ENCODE measurements at places on chromosomes 5 and 9.
A peak's percentile ranks its signal among the peaks of the same experiment; 100 is the strongest.

- DNase-seq, result no peak
Observed at GRCh38 chr5:151592855-151593408, 1.8 kb upstream of the FAT2 start.

DNA sequence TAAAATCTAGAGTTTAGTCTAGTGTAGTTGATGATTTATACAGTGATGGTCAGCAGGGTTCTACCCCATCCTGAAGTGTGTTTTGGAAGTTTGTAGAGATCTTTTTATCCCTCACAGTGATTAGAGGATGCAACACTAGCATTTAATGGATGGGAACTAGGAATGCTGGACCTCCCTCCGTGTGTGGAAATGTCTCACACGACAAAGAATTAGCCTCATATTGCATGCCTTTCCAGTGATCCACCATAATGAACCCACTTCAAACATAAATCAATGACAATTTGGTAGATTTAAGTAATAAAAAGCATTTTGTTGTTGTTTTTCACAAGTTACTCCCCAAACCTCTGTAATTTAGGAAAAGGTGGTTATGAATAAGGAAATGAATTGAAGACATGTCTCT lies 82.5 kb upstream of the LMNB1 start:
- no peak for DNase-seq

DNA sequence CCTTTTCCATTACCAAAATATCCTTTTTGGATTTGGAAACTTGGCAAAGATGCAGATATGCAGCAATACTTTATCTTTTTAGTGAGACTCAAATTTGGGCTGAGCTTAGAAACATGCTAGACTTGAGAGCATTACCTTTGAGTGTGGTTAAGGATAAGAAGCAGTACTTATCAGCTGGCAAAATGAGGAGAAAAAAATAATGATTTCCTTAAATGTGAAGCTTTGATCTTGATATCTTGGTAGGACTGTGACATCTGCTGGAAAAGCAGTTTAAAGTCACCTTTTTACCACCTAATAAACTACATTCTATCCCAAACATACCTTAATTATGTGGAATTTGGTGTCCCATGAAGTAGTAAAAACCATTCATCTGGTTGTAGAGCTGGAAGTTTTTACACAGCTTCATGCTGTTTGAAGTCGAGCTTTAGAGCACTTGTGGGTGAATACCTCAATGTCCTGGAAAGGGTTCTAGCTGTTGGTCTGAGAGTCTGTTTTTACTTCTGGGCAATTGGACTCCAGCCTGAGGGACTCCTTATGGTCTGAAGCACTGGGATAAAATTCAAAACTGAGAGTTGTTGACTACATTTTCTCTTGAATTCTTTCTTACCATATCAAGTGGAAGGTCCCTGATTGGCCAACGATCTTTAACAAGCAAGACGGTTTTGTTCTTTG lies 53.4 kb downstream of the LRRC70 start:
- no peak for DNase-seq

DNA sequence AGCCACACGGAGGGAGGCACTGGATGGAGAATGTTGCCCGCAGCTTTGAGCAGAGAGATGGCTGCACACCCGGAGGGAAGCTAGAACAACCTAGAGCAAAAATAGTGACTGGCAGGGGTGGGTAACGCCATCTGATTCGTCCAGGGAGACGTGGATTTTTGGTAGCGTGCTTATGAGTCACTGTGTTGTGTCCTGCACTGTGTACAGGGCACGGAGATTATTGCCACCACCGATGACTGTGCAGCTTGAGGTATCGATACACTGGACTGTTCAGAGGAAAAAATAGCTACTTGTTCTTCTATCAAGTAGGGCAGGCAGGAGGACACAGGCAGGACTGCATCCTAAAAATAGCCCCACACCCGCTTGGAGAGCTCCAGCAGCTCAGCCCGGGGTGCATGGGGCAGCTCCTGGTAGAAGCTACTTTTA lies 6.0 kb downstream of the UBE2QL1 start:
- peak; percentile 28 for DNase-seq

DNA sequence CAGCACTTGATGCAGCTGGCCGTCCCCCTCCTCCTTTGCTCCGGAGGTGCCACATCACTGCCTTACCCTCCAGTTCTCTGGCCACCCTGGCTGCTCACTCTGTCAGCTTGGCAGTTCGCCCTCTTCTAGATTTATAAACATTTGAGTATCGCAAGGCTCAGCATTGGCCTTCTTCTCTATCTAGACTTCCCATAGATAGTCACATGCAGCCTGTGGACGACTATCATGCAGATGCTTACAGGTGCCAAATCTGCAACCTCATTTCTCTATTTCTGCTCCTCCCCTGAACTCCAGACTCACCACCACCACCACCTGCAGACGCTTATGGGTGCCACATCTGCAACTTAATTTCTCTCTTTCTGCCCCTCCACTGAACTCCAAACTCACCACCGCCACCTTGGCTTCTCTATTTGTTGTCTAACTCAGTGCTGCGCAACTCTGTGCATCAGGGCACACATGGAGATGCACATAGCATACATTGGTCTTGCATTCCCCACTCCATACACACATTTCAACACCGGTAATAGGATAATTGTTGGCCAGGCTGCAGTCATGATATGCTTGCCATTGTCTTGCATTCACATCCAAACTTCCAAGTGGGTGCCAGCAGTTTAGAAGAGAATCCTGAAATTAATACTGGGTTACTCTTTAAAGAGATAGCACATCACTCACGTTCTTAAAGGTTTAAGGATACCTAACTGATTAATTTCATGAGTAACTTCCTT lies 1.9 kb upstream of the DAP start:
- peak; percentile 62 for DNase-seq

DNA sequence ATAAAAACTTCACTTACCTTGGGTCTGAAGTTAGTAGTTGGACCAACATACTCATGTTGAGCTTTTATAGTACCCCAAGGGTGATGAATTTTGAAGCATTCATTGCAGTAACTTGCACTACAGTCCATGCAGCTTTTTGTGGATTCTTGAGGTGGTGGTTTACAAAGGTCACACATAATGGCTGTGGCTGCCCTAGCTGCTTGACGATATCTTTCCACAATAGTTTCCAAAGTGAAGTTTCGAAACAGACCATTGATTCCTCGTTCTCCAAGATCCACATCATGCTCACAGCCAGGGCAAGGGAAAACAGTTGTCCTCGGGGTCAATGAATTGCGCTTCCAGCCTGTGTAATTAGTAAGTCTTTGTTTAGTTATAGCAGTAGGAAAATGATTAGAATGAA lies 22.7 kb downstream of the TRIM36 start:
- no peak for DNase-seq

DNA sequence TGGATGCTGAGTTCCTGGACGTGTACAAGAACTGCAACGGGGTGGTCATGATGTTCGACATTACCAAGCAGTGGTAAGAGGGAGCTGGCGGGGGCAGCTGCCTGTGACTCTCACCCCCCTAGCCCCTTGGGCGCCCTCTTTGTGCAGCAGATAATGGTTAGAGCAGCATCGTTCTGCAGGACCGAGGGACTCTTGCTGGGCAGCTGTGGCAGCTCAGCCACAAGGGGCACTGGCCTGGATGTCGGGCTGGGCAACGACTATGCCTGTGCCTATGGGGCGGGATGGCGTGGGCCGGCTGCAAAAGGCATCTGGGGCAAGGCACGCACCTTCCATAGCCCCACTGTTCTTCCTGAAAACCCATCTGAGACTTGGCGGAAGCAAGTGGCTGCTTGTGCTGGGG lies 12.9 kb upstream of the AJM1 start:
- no peak for DNase-seq

DNA sequence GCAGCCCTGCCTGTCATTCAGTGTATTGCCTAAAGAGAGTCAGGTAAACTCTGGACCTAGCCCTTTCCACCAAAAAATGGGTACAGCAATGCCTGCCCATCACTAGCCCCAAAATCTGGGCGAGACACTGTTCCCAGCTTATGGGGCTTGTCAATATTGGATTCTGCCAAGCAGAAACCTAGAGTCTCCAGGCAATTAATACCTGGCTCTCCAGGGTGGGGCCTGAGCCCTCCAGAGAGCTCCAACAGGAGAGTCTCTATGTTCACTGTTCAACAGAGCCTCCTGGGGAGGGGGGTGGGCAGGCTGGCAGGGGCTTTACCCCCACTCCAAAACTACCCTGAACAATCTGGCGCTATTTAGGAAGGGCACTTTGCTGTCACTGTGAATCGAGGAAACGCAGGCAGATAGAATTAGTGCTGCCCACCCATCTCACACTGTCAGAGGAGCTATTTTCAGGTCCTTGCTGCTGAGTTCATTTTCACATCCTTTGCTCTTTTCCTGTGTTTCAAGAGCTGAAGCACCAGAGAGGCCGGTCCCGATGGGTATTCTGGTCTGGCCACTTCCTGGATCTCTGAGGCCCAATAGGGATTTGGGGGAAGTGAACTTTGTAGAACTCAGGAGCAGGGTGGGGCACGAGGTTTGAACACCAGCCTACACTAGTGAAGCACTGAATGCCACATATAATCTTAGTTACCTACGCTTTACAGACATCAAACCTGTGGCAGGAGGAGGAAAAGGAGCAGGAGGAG lies 121.8 kb downstream of the C5orf15 start:
- DNase-seq, result peak; percentile 29
